ENCODE measurements at places on chromosomes 12 and 14.

- no peak for DNase-seq
Measured at GRCh38 chr12:83136411-83136810, 449.7 kb downstream of the TMTC2 start.

- no peak for DNase-seq
Measured at GRCh38 chr12:113198296-113198695, 12.8 kb downstream of the RITA1 start.

- no peak for DNase-seq
Measured at GRCh38 chr14:54823757-54824549, 78.7 kb downstream of the GCH1 start.

- DNase-seq: no peak
Measured at GRCh38 chr12:34604631-34605509, 582.6 kb downstream of the ALG10 start.

DNA sequence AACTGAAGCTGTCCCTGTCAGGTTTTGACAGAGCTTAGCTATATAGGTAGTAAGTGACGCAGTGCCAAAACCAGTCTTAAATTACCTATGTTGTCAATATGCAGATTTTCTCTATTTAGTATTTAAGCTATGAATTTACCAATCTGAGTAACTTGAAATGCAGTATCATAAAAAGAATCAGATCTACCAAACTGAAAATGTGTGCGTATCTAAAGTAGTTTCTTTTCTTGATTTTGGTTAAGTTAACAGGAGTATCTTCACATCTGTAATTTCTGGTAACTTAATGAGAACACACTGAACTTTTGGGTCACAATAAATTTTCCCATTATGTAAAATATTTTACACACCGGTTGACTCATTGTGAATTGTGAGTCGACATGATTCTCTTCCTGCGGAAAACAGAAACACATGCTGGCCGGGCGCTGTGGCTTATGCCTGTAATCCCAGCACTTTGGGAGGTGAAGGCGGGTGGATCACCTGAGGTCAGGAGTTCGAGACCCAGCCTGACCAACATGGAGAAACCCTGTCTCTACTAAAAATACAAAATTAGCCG, 45.1 kb downstream of the TRAF3 start:
- no peak for DNase-seq

GRCh38 chr14:66022526-66022925, 463.6 kb upstream of the CCDC196 start:
- DNase-seq: peak; percentile 55

DNA sequence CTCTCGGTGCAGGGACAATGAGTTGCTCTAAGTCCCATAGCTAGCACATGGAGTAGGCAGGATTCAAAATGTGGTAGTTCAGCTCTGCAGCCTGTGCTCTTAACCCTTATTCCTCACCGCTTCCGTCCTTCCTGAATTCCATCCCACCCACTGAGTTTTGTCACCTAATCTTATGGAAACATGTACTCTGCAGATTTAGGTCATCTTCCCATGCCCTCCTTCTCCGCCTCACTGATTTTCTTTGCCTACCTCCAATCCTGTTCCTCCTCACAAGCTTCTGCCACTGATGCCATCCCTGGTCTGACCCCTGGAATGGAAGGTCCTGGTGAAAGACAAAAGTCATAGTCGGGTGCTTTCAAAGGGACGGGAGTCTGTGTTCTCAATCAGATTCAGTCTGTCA, 46.5 kb upstream of the ABCC9 start:
- no peak for DNase-seq

DNA sequence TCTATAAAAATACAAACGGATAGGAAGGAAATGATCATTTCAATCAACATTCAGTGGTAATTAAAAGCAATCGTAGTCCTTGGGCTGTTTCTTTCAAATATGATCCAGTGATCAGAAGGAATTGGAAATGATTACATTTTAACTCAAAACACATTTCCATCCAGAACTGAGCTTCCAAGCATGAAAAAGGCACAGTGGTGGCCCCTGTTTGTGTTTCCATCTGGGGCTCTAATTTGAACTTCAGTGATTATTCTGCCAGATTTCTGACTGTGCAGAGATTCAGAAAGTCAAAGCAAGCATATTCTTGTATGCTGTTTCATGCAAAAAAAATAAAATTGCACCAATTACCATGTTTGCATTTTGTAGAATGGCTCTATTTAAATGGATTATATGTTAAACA, 157.0 kb upstream of the LMNTD1 start:
- DNase-seq: no peak

DNA sequence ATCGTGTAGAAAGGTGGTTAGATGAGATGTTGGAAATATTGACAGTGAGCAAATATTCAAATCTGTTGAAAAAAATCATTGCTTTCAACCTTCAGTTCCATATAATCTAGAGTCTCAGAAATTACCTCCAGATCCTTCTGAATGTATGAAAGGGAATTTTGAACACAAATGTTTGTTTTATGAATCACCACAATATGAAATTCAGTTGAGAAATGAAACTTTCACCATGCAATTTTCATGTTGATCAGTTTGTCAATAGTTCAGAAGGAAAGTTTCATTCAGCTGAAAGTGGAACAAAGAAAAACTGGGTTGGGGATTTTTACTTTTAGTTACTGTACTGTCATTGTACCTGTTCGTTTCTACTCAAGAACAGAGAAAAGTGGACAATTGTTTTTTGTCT, 953.6 kb downstream of the SLC6A15 start:
- DNase-seq: no peak

GRCh38 chr14:92217936-92218335, 96.2 kb downstream of the CPSF2 start:
- DNase-seq: no peak

GRCh38 chr14:99691111-99691885, 7.2 kb downstream of the CYP46A1 start:
- no peak for DNase-seq

DNA sequence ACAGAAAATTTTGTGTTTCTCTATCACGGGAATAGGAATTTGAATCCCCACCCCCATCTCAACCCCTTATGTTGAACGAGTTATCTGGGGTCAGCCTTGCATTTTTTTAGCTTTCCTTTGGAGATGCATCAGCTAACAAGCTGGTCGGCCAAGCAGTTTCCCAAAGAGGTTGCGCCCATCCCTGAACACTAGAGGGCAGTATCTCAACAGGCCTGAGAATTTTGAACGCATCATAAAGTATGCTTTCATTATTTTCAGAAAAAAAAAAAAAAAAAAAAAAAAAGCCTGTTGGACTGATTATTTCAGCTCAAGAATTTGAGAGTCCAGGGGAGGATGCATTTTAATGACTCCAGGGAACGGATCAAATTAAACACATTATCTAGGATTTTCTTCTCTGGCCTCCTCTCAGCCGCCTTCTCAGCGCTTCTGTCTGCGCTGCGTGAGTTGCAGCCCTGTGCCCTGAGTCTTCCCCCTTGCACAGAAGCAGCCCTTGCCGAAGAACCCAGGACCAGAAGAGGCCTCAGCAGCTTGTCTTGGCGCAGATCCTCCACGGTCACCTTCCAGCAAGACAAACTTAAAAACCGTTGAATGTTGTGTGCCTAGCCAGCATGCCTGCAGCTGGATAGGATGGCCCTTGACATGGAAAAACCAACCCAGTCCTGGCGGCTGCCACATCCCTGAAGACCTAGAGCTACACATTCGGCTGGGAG, 76.6 kb upstream of the GZMB start:
- peak; percentile 38 for DNase-seq

GRCh38 chr12:103833891-103834290, 7.1 kb downstream of the NT5DC3 start:
- DNase-seq: no peak

- no peak for DNase-seq
Measured at GRCh38 chr12:92861381-92861780, 67.7 kb downstream of the EEA1 start.
